ENCODE measurements at places on chromosomes 2 and 18.

DNA sequence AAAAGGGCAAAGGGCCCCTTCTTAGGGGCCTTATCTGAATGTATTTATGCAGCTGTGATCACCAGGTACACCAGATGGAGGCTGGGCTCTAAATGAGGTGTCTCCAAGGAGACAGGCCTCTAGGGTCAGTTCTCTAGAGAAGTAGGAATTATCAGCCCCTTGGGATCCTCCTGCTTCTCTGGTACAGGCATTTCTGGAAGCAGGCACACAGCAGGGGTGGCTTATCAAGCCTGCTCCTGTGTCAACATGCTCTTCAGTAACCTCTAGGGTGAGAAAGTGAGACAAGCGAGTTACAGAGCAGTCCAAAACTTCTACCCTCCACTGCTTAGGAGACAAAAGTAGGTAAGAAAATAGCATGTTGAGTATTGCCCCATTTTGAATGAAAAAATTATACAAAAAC is 13.8 kb downstream of the TPGS2 start:
- no peak for DNase-seq

- no peak for DNase-seq
Measured at GRCh38 chr2:136207030-136207623, 89.2 kb upstream of the CXCR4 start.

DNA sequence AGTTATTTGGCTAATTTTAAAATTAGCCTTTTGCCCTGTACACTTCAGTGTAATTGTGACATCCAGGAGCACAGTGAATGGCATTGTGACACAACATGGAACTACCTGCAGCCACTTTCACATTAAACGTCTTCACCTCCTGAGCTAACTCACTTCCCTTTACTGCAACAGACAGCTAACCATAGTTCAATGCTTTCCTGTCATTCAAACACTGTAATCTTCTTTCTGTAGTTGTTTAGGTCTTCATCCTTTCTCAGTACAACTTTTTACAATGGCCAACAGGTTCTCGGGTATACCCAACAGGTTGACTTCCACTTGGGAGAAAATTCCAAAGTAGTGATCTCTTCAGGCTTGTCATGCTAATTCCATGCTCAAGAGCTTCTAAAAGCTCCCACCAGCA is 8.6 kb upstream of the AGPS start:
- DNase-seq, result no peak

GRCh38 chr2:238155051-238155760 is 3.6 kb upstream of the ERFE start:
- no peak for DNase-seq

DNA sequence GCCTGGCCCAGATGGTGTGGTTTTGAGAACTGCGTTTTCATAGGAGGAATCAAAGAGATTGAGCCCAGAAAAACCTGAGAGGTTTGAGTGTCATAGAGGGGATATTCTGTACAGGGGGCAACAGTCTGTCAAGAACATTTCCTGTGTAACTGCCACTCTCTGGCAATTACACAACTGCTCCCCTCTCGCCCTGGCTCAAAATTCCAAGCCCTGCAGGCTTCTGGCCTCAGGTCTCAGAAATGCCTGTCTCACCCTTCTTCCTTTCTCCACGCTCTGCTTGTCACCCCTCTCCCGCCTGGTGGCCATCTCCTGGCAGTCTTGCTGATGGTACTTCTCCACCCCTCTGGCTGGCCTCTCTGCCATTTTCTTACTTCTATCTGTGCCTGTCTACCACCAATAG is 4.0 kb downstream of the VAMP5 start:
- DNase-seq, result no peak

DNA sequence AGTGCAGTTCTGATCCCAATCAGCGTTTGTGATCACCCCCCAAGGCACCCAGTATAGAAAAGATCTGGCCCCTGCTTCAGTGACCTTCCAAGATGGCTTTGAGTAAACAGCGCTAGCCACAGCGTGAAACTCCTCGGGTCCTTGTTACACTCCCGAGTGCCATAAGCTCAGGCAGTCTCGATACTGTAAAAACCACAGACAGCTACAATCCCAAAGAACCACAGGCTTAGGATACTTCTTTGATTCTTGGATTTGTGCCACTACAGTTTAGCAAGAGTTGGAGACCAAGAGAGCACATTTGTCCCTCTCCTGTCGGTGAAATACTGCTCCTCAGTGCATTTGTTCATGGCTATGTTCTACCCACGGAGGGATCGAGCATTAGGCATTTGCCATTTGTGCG is 352.5 kb upstream of the ZNF521 start:
- DNase-seq, result no peak
